ENCODE measurements at places on chromosomes 7 and 10. TPM values are rescaled to one million over a fixed set of nuclear protein-coding genes. Genes with fewer than 3 reads are reported as not detected.

Gene IGF2BP3
- not detected for total RNA-seq

- no peak for DNase-seq
Observed at GRCh38 chr7:95470452-95470851, 15.3 kb upstream of the ASB4 start.

- DNase-seq, result peak; percentile 46
Observed at GRCh38 chr10:110556969-110557601, 10.4 kb upstream of the SMC3 start.

Gene BTAF1
- 9.9 TPM for total RNA-seq
